ENCODE measurements at places on chromosomes 1 and 21. TPM values are rescaled to one million over a fixed set of nuclear protein-coding genes. Genes with fewer than 3 reads are reported as not detected.
A peak's percentile ranks its signal among the peaks of the same experiment; 100 is the strongest.

- peak; percentile 72 for DNase-seq
Observed at GRCh38 chr1:64469977-64470664, at the start of gene CACHD1. Gene CACHD1 (plus strand): TSS chr1:64470129. CDS start chr1:64470745, 616 bp downstream.

GRCh38 chr1:197619008-197619640 is 156.2 kb downstream of the DENND1B start:
- DNase-seq = no peak

GRCh38 chr1:34824817-34825454 is 32.1 kb downstream of the GJA4 start:
- no peak for DNase-seq

DNA sequence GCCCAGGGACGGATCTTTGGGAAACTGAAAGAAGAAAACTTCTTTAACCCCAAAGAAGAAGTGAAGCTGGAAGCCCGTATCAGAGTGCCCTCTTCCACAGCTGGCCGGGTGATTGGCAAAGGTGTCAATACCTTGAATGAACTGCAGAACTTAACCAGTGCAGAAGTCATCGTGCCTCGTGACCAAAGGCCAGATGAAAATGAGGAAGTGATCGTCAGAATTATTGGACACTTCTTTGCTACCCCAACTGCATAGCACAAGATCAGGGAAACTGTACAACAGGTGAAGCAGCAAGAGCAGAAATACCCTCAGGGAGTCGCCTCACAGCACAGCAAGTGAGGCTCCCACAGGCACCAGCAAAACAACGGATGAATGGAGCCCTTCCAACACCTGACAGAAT is 114.0 kb downstream of the NBPF12 start:
- DNase-seq = no peak

GRCh38 chr21:45074048-45074817 is at the start of gene ADARB1:
Gene ADARB1 (plus strand): TSS chr21:45074580. CDS start chr21:45171657, 97,077 bp downstream.
- DNase-seq = peak; percentile 57

DNA sequence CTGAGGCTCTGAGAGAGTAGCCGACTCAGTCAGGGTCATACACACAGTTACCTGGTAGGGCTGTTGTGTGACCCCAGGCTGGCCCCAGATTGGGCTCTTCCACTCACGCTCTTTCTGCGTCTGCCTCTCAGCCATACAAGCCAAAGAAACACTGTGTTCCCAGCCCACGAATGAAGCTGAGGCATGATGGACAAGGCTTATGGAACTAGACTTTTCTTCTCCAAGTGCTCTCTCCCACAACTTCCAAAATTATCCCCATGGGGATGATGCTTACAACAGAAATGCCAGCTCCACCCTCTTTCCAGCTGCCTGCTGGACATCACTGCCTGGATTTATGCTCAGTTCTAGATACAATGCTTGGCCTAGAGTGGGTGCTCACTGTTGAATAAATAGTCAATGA is 102.8 kb upstream of the JUN start:
- DNase-seq = no peak

- no peak for DNase-seq
Observed at GRCh38 chr1:192904438-192904895, 95.6 kb downstream of the RGS2 start.

The SLC30A7 gene
- 48.9 TPM for total RNA-seq
